Activated naive CD8-positive, alpha-beta T cell treated with anti-CD3 and anti-CD28 coated beads, Interleukin-2, amount 10 ng/mL, durations not matched to agents 7 days and 5 days (primary cell): ENCODE measurements at places on chromosomes 3 and 15. TPM values are rescaled to one million over a fixed set of nuclear protein-coding genes. Genes with fewer than 3 reads are reported as not detected.
A peak's percentile ranks its signal among the peaks of the same experiment; 100 is the strongest.

- DNase-seq = no peak
Observed at GRCh38 chr15:25838191-25838870, 24.8 kb downstream of the ATP10A start.

- DNase-seq = no peak
Observed at GRCh38 chr3:40602778-40603385, 78.1 kb downstream of the ZNF621 start.

DNA sequence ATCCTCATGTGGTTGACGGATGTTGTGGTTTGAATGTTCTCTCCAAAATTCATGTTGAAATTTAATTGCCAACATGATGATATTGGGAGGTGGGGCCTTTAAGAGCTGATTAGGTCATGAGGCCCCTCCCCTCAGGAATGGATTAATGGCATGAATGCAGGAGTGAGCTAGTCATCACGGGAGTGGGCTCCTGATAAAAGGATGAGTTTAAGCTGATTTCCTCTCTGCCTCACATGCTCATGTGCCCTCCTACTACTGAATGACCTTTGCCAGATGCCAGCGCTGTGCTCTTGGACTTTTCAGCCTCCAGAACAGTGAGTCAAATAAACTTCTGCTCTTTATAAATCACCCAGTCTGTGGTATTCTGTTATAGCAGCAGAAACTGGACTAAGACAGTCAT lies 111.2 kb downstream of the MYO5A start:
- DNase-seq = no peak

GRCh38 chr3:122169911-122170310 lies 13.6 kb upstream of the CASR start:
- DNase-seq = no peak

DNA sequence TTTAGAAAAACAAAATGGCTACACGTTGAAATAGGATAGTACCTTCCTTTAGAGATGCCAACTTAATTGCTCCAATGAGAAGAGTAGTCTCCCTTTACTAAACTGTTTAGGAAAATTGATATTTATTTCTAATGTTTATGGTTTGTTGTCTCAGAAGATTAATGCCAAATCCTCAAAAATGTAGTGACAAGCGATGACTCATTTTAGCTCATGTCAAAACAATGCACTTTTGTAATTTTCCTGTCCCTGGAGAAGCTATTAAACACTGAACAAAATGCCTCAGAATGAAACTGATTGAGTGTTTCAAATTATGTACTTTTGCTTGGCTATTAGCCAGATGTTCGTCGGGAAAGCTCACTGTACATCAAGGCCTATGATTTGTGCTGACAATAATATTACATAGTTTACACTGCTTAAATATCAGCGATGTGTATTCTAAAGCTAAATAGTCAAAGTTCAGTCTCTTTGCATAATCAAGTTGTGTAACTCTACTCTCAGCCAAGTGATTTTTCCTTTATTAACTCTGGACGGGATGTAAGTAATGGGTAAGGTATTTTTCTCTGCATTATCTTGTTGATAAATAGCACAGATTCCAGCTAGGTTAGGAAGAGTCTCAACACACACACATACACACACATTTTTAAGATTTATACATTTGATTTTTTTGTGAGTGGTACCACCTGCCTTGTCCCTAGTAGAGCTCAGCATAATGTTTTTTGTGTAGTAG lies 83.7 kb downstream of the CMSS1 start:
- no peak for DNase-seq

DNA sequence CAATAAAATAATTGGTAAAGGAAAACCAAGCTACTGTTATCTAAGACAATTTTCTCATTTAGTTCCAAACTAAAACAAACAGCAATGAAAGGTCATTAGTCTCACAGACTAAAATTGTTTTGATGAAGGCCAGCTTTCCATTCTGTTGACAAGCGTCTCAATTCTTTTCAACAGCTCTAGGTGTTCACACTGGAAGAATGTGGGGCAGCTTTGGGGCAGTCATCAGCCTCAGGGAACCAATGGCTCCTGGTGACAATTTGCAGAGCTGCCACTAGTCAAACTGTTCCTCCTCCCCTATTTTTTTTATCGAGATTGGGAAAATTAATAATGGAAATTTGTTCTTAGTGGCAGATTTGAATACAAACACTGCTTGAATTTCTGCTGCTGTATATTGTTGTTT lies 104.2 kb downstream of the MEIS2 start:
- DNase-seq = no peak

GRCh38 chr3:127613406-127613805 lies 15.2 kb downstream of the MCM2 start:
- no peak for DNase-seq

- DNase-seq = peak; percentile 81
Observed at GRCh38 chr15:75801859-75802593, 41.2 kb upstream of the UBE2Q2 start.

DNA sequence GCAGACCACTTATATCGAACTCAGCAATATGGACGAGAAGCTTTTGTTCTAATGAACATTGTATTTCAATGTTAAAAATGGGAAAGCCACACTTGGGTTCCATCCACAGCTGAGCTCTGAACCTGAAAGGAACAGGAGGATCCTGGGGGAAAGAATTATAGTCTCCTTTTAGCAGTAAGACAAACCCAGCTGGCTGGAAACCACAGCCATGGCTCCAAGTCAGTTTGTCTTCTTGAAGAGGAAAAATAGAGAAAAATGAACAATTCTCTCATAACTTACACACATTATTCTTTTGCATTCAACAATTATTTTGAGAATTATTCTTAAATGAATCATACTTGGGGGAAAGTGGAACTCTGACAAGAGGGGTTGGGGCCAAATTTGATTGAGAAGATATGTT lies 149.2 kb upstream of the VEPH1 start:
- DNase-seq = no peak

DNA sequence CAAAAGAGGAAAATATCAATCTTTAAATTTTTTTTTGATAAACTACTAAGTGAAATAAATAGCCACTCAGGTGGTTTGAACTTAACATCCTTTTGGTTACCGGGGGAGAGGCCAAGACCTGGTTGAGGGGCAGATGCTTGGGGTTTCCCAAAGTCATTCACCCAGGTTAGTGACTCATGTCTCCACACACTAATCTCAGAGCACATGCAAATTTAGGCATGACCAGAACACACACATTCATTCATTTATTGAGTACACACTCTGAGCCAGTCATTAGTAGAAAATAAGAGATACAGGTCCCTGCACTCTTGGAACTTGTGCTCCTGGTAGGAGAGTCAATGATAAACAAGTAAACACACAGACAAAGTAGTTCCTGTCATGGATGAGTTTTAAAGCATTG lies 7.3 kb downstream of the ILDR1 start:
- no peak for DNase-seq

- DNase-seq = no peak
Observed at GRCh38 chr3:52232279-52233107, 6.5 kb downstream of the TWF2 start.

- no peak for DNase-seq
Observed at GRCh38 chr15:80350941-80351610, 53.1 kb upstream of the ARNT2 start.

DNA sequence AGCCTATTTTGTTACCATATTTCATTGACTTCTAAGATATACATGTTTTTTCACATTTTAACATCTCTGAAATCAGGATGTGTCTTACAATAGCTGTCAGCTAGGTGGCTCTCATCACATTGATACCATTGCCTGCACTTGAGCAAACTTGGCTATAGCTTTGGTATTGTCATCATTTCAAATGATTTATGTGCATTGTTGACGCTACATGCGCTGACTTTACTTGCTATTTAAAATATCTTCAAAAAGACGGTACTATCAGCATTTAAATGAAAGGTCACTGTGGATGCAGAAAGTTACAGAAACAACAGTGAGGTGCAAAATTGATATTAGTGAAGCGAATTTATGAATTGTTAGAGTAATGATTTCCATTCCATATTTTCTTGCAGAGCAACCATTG lies 54.0 kb upstream of the ABHD2 start:
- no peak for DNase-seq

DNA sequence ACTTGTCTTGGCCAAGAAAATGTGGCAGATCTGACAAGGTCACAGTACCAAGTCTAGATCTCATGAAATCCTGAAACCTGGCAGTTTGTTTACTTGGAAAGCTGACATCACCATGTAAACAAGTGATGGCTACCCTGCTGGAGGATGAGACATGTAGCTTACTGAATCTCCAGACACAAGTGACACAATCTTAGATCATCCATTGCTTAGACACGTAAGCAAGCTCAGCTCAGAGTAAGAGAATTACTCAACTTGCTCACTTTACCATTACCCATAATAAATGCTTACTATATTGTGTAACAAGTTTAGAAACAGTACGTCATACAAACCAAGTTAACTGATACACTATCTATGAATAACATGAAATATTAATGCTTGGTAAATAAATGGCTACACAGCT lies 263.8 kb downstream of the TBC1D5 start:
- no peak for DNase-seq

DNA sequence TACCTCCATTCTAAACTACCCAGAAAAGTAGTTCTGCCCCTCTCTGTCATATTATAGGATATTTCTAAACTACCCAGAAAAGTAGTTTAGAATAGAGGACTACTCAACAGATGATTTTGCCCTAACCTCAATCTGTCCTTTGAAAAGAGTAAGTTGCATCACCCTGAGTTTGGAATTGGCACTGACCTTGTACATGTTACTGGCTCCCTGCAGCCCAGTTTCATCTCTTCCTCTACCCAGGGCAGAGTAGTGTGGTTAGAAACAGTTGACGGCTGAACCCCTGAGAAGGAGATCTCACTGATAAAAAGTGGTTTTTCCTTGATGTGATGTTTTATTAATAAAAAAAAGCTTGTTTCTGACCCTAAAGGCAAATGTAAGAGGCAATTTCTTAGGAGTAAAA lies 340.5 kb upstream of the NECTIN3 start:
- no peak for DNase-seq

DNA sequence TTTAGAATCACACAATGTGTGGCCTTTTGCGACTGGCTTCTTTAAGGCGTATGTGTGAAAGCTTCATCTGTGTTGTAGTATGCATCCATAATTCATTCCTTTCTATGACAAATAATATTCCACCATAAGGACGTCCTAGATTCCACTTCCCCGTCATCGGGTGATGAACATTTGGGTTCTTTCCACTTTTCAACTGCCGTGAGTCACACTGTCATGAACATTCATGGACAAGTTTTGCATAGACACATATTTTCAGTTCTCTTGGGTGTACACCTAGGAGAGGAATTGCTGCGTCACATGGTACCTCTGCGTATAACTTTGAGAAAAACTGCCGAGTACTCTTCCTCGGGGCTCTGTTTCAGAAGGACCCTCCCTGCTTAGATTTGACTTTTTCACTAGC lies 97.3 kb downstream of the TOP2B start:
- DNase-seq = no peak

GRCh38 chr15:81809543-81809942 lies 236.3 kb downstream of the MEX3B start:
- no peak for DNase-seq

GRCh38 chr3:193782276-193782647 lies 189.3 kb downstream of the OPA1 start:
- no peak for DNase-seq

- DNase-seq = no peak
Observed at GRCh38 chr15:48967336-48967735, 3.6 kb upstream of the SHC4 start.

GRCh38 chr3:38613426-38613825 lies 36.1 kb downstream of the SCN5A start:
- peak; percentile 3 for DNase-seq

DNA sequence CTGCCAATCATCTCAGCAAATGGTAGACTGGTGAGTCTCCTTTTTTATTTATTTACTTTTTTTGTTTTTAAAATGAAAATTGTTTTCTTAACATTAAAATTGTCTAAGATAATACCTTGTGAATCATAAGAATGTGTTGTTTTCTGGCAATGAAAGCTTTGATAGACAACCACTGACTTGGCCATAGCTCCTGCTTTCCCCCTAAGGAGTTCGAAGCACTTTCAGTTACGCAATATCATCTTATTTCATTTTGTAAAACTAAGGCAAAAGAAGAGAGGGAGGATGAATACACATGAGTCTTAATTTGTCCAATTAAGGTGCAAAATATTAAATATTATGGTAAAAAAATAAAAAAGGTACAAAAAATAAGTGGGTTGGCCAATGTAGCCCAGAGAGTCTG lies 74.8 kb upstream of the PLCL2 start:
- no peak for DNase-seq

DNA sequence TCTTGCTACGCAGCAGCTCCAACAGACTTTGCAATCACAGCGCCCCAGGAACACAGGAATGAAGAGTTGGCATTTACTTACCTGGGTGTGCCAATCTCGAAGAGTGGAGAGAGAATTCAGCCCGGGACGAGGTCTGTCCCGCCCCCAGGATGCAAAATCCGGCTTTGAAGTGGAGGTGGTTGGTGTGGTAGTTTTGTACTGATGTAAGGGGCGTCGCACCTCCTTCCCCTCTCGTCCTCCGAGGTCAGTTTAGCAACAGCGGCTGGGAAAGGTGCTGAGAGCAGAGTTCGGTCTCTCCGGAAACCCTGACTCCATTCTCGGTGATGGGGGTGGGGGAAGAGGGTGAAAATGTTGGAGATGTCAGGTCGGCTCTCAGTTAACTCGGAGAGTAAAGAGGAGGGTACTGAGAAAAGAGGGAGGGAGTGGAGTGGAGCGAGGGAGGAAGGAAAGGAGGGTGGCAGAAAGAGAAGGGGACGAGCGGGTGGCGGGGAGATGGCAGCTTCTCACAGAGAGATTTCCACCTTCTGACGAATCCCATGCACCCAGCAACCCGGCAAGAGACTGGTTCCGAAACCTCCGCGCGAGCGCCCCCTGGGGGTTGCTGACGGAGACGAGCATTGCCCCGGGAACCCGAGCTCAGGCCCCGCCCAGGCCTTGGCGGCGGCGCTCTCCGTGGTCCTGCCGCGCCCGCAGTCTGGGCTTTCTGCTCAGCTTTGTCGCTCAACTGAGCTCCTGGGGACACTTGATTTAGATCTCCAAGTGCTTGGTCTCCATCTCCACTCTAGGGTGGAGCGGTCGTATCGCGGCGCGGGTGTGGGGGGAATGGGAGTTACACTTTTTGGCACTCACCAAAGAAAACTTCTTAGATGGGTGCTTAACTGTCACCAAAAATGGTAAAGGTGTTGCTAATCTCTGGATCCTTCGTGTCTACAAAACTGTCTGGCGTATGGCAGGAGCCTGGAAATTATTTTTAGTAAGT lies at the start of gene CPNE4:
CPNE4 (minus strand) TSS at position 529 of the 979 bp plus-strand sequence.
- DNase-seq = peak; percentile 88

DNA sequence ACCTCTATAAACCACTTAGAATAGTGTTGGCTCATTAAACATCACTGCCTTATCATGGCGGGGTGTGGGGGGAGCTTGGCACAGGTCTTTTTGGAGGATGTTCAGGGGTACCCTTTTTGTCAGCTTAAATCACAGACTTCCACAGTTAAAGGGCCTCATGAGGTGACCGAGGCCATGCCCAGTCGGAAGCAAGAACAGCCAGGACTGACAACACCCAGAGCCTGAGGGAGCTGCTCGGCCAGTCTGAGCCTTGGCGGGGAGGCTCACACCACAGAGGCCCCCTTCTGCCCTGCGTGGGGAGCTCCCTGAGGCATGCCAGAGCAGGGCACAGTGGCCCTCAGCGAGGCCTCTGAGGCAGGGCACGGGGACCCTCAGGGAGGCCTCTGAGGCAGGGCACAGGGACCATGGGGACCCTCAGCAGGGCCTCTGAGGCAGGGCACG lies 49.5 kb downstream of the UMPS start:
- no peak for DNase-seq

DCBLD2 gene
- 1.2 TPM for total RNA-seq

CPN2 gene
- not detected for total RNA-seq

ALS2CL gene
- 4.5 TPM for total RNA-seq

SLC28A2 gene
- not detected for total RNA-seq

CLDN18 gene
- not detected for total RNA-seq

PPP1R14D gene
- not detected for total RNA-seq

UBXN7 gene
- total RNA-seq = 62.2 TPM

FANCD2OS gene
- not detected for total RNA-seq

GRAMD1C gene
- 2.2 TPM for total RNA-seq

BSN gene
- 0.14 TPM for total RNA-seq

GP5 gene
- 2.2 TPM for total RNA-seq
